ENCODE measurements at places on chromosomes 7 and 10. TPM values are rescaled to one million over a fixed set of nuclear protein-coding genes. Genes with fewer than 3 reads are reported as not detected.

DNA sequence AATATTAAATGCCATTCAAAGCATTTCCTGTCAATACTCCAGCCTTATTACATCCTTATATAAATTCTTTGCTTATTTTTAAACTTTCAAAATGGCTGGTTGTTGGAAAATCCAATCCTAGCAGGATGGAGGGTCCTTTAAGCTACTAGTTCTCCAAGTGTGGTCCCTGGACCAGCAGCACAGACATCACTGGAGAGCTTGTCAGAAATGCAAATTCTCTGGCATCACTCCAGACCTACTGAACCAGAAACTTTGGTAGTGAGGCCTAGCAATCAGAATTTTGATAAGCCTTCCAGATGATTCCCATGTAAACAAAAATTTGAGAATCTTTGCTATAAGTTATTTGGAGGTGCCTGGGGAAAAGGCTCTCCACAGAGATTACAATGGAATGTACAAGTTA, 43.8 kb downstream of the CALCR start:
- DNase-seq: no peak

- DNase-seq: peak; percentile 23
Observed at GRCh38 chr7:66921396-66921917, 432 bp downstream of the TMEM248 start.

DNA sequence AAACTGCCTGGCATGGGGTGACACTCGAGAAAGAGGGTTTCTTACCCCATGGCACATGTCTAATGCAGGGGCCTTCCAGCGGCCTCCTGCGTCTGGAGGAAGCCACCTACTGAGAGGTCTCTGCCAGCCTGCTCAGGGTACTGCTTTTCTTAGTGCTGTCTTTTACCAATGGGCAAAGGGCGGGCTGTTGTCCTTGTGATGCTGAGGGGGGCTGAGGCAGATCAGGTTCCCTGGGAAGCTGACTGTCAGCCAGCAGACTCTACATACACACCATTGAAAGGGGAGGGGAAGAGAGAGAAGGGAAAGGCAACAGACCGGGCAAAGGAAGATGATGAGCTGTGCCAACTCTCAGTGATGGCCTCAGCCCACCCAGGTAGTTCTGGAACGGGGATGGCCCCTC, 48.7 kb downstream of the COL13A1 start:
- no peak for DNase-seq

- DNase-seq: no peak
Observed at GRCh38 chr10:119947300-119947699, 54.8 kb downstream of the SEC23IP start.

DNA sequence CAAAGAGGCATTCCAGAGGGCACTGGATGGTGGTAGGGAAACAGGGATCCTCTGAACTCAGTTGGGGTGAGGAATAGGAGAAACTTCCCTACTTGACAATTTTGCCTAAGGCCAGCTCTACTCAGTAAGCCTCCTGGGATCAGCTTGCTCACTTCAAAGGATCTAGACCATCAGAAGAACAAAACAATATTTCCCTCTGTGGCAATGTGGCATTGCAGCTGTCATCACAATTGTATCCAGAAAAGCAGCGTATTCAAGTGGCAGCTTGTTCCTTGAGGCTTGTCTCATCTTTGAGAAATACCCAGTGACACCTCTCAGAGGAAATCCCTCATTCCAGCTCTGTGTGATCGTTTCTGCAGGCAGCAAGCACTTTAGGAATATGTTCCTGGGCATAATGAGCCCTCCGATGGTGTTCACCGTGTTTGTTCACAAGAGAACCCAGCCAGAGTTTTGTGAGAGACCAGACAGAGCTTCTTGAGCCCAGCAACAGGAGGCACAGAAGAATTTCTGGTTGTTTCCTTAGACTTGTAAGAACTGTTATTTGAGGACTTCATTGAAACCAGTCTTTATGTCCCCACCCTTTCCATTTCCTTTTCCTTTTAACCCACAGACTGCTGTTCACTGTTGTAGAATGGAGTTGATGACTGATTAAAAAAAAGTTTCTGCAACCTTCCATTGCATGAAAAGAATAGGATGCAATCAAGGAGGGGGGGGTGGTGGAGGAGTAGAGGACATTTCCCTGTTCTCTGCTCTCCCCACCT, 747.3 kb downstream of the LRMDA start:
- DNase-seq: peak; percentile 80

GRCh38 chr10:60041489-60042133, 135.3 kb upstream of the CCDC6 start:
- no peak for DNase-seq

DNA sequence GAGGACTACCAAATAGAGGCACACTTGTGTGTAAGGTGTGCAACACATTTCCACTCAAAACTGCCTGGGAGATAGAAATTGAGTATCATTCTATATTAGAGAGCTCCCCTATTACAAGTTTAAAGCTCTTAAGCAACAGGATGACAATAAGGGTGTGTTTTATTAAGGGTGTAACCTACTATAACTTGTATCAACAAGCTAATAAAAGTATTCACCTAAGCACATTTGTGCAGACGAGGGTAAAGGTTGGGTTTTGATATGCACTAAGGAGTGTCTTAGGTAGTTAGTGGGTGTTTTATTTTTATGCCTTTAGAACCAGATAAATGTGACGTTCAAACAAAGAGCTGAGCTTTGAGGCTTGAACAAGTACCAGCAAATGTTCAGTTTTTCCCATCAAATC, 2.8 kb upstream of the FAM53B start:
- peak; percentile 81 for DNase-seq

- DNase-seq: no peak
Observed at GRCh38 chr10:71582506-71583475, 136.8 kb downstream of the C10orf105 start.

DNA sequence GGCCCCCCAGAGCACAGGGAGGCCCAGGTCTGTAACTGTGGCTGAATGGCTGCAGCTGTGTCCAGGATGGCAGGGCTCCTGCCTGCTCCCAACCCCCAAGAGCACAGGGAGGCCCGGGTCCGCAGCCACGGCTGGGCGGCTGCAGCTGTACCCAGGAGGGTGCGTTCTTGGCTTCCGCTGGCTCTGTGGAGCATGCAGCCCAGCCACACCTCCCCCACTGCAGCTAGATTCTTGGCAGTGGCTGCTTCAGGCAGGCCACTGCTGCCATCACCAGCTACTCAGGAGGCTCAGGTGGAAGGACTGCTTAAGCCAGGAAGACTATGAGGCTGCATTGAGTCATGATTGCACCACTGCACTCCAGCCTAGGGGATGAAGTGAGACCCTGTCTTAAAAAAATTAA, 27.9 kb downstream of the C7orf25 start:
- peak; percentile 90 for DNase-seq

DNA sequence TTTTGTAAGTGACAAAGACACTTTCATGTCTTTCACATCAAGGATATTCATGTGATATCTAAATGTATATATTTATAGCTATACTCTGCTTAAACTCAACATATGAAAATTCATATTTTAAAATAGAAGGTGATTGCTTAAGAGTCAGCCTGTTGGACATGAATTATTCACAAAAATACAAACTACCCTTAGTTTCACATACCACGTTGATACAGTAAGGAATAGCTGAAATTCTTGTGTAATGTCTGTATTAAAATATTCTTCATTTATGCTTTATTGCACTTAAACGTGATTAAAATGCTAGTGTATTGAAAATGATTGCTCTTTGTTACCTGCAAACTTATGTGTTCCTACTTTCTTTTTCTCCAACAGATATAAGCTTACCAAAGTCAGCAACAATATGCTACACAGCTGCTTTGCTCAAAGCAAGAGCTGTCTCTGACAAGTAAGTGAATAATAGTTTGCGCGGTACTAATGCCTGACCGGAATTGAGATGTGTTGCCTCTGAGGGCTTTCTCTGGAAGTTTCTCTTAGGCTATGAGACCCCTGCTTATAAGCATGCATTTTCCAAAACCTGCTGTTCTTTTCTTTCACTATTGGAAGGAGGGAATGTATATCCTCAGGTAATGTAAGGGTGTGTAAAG, 133.8 kb downstream of the WNT2 start:
- DNase-seq: no peak

Gene SPAG6
- total RNA-seq: not detected

Gene MMD2
- total RNA-seq: not detected

Gene TMEM225B
- total RNA-seq: 0.53 TPM

Gene LOXL4
- total RNA-seq: 0.13 TPM

Gene CCDC146
- 2.1 TPM for total RNA-seq

Gene HABP2
- total RNA-seq: not detected

Gene SFMBT2
- under 0.01 TPM for total RNA-seq

Gene SPRN
- total RNA-seq: not detected
